ENCODE measurements at places on chromosomes 4 and X.

DNA sequence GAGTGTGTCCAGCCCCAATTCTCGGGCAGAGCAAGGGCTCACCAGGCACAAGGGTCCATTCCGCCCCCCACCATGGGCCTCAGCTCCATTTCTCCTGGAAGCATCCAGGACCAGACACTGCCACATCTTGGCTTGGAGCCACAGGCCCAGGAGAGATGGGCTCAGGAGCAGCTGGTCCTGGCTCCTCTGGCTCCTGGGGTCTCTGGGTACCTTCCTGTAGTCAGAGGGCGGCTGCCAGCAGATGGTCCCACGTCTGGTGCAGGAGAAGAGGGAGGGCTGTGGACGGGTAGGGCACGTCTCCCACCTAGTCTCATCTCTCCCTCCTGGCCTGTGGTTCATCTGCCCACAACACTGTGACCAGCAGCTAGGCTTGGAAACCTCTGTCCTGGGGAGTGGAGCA is 8.0 kb downstream of the ATP2B3 start:
- DNase-seq = no peak

DNA sequence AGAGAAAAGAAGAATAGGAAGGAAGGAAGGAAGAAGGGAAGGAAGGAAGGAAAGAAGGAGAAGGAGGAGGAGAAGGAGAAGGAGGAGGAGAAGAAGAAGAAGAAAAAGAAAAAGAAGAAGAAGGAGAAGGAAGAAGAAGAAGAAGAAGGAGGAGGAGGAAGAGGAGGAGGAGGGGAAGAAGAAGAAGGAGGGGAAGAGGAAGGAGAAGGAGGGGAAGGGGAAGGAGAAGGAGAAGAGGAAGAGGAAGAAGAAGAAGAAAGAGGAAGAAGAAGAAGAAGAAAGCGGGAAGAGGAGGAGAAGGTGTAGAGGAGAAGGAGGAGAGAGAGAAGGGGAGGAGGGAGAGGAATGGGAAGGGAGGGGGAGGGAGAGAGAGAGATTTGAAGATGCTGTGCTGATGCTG is 22.6 kb downstream of the CCKAR start:
- DNase-seq = no peak

DNA sequence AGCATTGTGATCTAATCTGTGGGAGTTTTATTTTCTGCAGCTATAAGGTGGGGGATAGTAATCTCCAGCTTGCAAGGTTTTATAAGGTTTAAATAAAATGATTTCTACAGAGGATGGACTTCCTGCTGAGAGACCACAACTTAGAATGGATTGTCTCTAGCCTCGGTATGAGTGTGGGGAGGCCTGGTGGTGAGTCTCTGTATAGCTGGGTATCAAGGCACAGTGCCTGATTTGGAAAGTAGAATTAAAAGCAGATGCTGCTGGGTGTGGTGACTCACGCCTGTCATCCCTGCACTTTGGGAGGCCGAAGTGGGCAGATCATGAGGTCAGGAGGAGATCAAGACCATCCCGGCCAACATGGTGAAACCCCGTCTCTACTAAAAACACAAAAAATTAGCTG is 162.0 kb upstream of the GATB start:
- no peak for DNase-seq

GRCh38 chrX:131565909-131566308 is 22.0 kb downstream of the OR13H1 start:
- no peak for DNase-seq

DNA sequence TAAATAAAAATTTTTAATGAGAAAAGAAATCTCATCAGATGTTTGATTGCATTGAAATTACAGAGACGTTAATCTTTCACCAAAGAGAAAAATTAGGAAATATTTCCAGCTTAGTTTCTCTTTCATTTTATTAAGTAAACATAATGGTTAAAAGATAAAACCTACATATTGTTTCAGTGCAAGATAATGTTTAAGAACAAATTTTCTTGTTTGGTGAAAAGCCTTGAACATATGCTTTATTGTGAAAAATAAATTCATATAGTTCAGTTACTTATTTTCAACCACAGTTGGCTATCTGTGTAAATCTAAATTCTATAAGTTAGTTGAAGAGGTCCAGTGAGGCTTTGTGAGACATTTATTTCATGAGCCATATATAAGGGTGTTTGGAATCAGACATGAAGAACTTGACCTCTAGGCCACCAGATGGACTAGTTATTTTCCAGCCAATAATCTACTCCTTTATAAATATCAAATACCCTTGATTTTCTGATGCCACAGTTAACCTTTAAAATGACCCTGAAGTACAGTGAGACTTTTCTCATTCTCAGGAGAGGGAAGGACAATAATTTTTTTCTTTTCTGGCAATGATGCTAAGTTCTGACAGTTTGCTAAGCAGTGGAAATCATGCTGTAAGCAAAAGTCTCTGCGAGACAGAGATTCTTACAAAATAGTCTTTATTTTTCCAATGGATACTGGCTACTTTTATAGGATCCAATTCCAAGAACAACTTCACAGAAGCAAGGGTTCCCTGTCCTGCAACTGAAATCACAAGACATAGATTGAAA is 2.5 kb downstream of the ARSJ start:
- DNase-seq = no peak

- no peak for DNase-seq
Observed at GRCh38 chr4:154135576-154135975, 346.7 kb upstream of the SFRP2 start.

DNA sequence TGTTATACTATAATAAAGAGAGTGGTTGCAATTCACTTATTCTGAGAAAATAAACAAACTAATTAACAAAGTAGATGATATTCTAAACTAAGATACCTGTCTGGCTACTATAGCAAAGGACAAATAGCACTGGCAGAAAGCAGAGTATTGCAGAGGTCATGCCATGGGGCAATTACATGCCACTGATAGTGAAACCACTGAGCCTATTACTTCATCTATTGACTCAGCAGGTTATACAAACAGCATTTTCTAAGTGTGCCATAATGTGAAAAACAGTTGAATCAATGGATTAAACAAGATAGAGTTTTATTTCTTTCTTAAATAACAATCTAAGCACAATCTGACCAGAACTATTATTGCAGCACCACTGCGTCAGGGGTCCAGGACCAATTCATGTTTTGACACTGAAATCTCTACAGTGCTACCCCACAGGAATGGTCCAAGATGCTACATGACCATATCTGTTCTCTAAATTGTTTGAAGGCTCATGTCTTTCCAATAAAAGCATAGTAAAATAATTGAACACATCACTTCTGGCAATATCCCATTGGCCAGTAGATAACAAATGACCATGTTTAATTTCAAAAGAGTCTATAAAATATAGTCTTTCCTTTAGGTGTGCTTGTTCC is 389.5 kb upstream of the GRID2 start:
- no peak for DNase-seq

GRCh38 chr4:106602711-106603110 is 234.1 kb upstream of the GIMD1 start:
- DNase-seq = no peak

DNA sequence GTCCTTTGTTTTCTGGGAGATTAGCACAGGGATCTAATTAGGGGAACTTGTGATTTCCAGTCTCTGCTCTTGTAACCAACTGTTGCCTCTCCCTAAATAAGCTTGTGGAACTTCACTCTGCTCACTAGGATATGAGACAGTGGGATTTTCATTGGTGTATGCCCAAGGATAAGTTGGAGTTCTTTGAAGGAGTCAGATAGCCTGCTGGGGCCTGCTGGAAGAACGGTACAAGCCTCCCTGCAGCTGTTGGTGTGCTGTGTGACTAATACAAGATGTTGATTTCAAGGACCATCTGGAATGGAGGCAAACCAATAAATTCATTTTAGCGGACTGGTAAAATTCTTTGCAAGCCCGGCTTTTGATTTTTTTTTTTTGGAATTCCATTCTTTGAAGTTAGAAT is 167.0 kb downstream of the AASDH start:
- no peak for DNase-seq

- no peak for DNase-seq
Observed at GRCh38 chr4:39721788-39722187, 23.9 kb downstream of the UBE2K start.

GRCh38 chrX:13088156-13088487 is 43.7 kb upstream of the FAM9C start:
- no peak for DNase-seq

DNA sequence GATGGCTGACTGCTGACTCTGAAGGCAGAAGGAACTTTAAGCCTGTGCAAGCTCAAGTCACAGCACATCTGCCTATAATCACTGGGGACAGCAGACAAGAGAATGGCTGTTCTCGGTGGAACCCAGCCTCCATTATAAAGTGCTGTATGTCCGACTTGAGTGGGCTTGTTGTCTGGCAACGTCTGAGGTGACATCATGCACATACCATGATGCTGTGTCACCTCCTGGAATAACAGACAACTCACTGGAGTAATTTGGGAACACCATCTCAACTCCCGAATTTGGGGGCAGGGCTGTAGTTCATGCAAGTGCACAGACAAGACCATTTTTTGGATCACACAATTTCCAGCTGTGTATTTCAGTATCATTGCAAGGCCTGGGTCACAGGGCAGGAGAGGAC is 59.8 kb upstream of the GPM6B start:
- DNase-seq = no peak

DNA sequence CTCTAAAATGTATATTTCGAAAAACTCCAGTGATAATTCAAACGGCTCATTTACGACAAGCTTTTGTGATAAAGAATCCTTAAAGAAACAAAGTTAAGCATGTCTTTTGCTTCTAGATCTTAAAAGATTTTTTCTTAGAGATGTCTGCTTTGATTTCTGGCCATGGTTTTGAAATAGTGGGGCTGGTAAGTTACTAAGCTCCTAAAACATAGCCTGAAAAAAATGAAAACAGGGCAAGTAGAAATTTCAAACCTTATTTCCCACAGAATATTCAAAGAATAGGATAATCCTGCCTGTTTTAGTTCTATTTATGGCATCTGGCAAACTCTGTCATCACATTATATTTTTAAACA is 318.3 kb downstream of the ARHGAP24 start:
- DNase-seq = no peak

DNA sequence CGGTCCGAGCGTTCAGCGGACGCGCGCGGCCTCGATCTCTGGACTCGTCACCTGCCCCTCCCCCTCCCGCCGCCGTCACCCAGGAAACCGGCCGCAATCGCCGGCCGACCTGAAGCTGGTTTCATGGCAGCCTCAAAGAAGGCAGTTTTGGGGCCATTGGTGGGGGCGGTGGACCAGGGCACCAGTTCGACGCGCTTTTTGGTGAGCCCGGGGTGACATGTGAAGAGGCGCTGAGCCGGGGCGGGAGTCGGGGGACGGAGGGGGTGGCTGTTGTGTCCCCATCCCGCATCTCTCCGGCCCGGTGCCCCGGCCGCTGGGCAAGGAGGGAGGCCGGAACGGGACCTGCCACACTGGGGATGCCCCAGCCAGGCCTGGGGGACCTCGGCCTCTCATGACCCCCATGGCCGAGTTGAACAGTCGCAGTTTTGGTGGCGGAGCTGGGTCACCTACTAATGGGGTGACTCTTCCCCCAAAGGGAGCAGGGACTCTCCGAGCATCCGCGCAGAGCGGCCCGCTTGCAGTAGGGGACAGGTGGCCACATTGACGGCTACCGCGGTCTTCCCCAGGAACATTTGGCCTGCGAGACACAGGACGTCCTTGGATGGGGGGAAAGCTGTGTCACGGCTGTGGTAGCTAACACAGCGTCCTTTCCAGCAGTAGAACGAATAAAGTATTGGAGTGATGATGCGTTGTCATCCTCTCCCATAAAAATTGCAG is at the start of gene GK:
GK (plus strand) TSS at position 9 of the 717 bp plus-strand sequence; CDS start at position 124, 115 bp downstream.
- peak; percentile 14 for DNase-seq

DNA sequence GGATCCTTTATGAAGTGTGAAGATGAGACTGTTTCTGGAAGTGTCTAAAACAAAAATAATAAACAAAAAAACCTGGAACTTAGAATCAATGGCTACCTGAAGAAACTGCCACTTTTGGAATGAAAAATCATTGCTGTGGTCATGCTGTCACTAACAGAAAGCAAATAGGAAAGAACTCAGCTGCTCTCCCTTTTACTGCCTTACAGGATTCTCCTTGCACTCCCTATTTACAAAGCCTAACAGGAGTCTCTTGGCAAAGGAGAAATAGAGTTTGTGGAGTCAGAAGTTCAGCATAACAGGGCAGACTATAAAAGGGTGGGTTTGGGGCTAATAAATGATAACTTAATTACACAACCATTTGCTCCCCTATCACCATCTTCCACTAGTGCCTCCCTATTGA is 19.0 kb upstream of the GK2 start:
- no peak for DNase-seq

- peak; percentile 24 for DNase-seq
Observed at GRCh38 chrX:13000301-13000811, 25.4 kb downstream of the TMSB4X start.

- no peak for DNase-seq
Observed at GRCh38 chr4:185513489-185514181, 21.7 kb downstream of the PDLIM3 start.
